ENCODE measurements at places on chromosomes 5 and 9. TPM values are rescaled to one million over a fixed set of nuclear protein-coding genes. Genes with fewer than 3 reads are reported as not detected.

DNA sequence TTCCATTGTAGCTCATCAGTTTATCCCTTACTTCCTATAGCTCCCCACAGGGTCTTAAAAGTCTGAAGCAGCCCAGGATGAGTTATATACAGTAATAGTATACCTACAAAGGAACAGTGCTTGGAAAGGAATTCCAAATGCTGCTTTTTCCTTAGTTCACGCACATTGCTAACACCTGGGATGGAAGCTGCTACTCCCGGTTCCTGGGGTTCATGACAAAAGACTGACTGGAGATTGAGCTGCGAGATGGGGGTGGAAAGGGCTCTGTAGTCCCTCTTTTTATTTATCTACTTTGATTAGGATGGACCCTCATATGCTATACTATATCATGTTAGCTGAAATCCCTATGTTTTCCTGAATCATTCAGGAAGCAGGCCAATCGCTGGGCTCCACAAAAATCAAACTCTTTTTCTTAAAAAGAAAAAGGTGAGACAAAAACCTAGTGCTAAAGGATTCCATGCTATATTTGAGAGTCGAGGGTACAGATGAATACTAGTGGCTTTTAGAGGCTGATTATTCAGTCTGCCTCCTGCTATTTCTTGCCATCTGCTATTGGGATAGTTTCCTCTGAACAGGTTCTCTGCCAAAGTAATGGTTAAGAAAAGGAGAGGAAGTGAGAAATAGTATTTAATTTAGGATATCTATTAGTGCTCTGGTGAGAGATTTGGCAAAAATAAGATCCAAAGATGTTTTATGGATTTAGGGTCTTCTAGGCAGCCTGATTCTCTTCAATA, 81.2 kb downstream of the MRPS27 start:
- no peaks in the 10 kb centered on the region for H3K4me1 ChIP-seq
- no peak overlapping the region for H3K4me3 ChIP-seq
- no peaks in the 10 kb centered on the region for H3K36me3 ChIP-seq

PCDHB5 gene
- total RNA-seq: 1.2 TPM

PIP5K1B gene
- total RNA-seq: 0.71 TPM

DNA sequence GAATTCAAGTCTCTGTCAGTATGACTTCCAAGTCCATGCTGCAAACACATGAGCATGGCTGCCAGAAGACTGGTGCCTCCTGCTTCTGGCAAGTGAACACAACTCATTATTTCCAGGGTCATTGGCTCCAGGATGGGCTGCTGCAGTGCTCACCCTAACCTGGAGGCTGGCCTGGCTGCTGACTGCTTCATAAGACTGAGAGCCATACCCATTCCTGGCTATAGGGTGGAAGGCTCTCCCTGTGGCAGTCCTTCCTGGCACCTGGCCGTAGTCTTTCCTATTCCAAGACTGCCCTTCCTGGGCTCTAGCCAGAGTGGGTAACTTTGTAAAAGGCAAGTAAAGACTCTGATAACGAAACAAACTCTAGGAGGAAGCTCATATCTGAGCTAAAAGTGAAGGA, 51.2 kb downstream of the CXXC5 start:
- H3K4me3 ChIP-seq: no peak overlapping the region
- H3K36me3 ChIP-seq: no peaks in the 10 kb centered on the region
- no peaks in the 10 kb centered on the region for H3K27me3 ChIP-seq
- DNase-seq: no peak

CTNNAL1 gene
- total RNA-seq: 26.4 TPM

PCDHB10 gene
- not detected for total RNA-seq

GRCh38 chr5:180020176-180020575, 51.4 kb downstream of the RNF130 start:
- no peak for DNase-seq
- H3K36me3 ChIP-seq: no peaks in the 10 kb centered on the region
- no peaks in the 10 kb centered on the region for H3K27me3 ChIP-seq
- no peak overlapping the region for H3K27ac ChIP-seq

ANKRD34B gene
- not detected for total RNA-seq

DNA sequence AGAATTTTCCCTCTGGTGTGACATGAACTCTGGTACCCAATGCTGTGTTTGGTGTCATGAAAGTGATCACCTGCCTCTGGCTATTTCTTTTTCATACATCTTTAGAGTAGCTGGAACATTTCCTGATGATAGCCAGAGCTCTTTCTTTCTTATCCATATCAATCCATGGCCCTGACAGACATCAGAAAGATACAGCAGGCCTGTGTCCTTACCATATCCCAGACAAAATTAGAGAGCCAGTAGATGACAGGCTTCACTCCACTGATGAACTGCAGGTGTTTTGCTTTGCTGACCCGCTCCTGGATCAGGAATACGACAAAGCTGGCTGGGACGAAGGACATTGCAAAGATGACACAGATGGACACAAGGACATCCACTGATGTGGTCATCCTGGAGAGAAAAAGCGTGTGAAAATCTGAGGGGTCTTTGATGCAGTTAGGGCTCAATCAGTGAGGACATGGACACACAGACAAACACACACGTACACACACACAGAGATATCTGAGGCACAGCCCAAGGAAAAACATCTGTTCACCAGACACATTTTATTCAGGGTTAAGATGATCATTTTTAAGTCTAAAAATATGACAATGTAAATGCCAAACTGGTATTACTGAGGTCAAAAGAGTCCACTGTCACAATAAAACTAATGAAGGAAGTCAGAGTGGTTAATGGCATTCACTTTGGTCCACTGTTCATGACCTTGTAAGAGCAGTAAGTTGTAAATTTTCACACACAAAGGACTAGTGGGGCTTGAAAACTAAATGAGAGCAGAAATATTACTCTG, 34.5 kb downstream of the NIPSNAP3B start:
- no peaks in the 10 kb centered on the region for H3K27me3 ChIP-seq
- no peak for DNase-seq
- no peak overlapping the region for H3K4me3 ChIP-seq
- H3K36me3 ChIP-seq: peaks cover 47% of the 10 kb centered on the region
- no peaks in the 10 kb centered on the region for H3K4me1 ChIP-seq

IGFBPL1 gene
- not detected for total RNA-seq

GRCh38 chr5:64594601-64595000, 88.8 kb downstream of the RGS7BP start:
- no peaks in the 10 kb centered on the region for H3K36me3 ChIP-seq
- DNase-seq: no peak
- peaks cover 15% of the 10 kb centered on the region for H3K4me1 ChIP-seq
- H3K27ac ChIP-seq: no peak overlapping the region

LCNL1 gene
- not detected for total RNA-seq

DNA sequence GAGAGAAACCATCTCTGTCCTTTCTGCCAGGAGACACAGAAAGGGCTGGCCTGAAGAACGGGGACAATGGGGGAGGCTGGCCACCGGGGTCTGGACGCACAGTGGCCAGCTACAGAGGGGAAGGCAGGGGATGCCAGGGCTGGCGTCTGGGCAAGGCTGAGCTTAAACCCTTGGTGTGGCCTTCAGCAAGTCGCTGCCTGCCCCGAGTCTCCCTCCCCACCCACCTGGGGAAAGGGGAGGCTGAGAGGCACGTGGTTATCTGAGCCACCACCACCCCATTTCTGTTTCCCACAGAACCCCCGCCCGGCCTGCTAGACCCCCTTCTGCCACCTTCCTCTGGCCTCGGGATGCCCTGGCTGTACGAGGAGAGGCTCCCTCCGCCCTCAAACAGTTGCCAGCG, 115.3 kb downstream of the VAV2 start:
- DNase-seq: no peak
- no peak overlapping the region for H3K4me3 ChIP-seq
- peak overlapping the region; percentile 49 for H3K27ac ChIP-seq

DNA sequence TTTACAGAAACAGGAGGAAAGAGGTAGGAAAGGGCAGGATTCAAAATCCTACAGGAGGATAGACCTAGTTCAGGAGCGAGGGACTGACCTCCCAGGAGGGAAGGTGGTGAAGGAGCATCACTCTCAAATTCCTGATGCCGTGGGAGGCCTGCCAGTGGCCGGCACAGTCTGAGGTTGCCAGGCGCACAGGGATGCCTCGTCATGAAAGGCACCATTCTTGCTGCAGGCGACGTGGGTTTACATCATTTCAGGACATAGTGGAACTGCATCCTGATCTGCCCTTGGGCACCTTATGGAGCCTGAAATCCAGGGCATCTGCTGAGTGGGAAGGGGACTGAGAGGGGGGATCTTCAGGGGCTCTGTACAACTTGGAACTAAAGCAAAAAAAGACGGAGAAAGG, 163.2 kb upstream of the S1PR3 start:
- no peak overlapping the region for H3K27ac ChIP-seq
- H3K4me1 ChIP-seq: no peaks in the 10 kb centered on the region
- H3K4me3 ChIP-seq: no peak overlapping the region
- DNase-seq: no peak
- no peaks in the 10 kb centered on the region for H3K36me3 ChIP-seq
- no peaks in the 10 kb centered on the region for H3K27me3 ChIP-seq

GRCh38 chr5:132790201-132790865, 13.3 kb upstream of the SEPTIN8 start:
- no peaks in the 10 kb centered on the region for H3K4me1 ChIP-seq
- no peak overlapping the region for H3K27ac ChIP-seq
- no peak overlapping the region for H3K4me3 ChIP-seq
- no peaks in the 10 kb centered on the region for H3K36me3 ChIP-seq

DNA sequence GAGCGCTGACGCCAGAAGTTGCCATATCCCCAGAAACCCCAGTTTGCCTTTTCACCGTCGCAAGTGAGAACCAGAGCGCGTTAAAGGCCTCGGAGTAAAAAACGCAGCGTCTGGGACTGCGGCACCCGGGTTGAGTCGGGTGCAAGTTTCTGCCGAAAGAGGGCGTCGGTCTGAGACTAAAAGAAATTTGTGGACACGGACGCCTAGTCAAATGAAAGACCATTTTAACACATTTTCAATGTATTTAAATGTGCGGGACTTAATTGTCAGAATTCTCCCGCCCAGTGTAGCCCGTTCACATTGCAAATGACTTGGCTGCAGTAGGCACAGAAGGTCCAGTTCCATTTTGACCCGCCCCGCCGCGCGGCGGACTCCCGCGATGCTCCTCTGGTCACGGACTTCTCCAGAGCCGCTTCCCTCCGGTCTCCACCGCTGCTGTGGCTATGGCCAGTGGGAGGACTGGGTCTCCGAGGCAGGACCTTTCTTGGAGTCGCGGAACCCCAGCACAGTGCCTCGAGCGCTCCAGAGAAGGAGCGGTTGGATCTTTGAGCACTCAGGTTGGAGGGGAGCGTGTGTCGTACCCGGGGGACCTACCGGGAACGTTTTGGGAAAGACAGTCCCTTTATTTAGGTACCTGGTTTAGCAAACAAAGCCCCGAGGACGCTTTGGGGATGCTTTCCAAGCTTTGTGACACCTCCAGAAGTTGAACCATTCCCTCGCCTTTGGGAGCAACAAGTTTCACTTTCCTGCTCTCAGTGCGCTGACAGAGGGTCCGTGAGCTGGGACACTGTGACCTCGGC, 1.2 kb upstream of the NPR3 start:
- peak overlapping the region; percentile 74 for H3K4me3 ChIP-seq
- DNase-seq: peak; percentile 68
- H3K27me3 ChIP-seq: no peaks in the 10 kb centered on the region
- H3K27ac ChIP-seq: peak overlapping the region; percentile 72

GRCh38 chr5:78550891-78551290, 97.7 kb downstream of the LHFPL2 start:
- H3K27ac ChIP-seq: no peak overlapping the region
- H3K36me3 ChIP-seq: no peaks in the 10 kb centered on the region
- no peak overlapping the region for H3K4me3 ChIP-seq
- H3K27me3 ChIP-seq: peaks cover 6% of the 10 kb centered on the region

DNA sequence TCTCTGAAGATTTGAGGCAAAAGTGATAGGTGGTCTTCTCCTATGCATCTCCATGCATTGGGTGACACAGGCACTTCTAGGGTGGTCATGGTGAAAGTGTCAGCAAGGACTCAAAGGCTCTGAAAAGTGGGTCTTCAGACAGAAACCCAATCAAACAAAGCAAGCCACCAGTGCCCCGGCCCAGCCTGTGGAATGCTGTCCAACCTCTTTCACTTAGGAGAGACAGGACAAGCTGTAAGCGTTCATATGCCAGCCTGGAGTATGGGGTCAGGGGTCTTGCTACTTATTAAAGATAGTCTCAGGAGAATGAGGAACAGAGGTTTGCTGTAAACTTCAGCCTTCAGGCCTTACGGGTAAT, 324.5 kb downstream of the GADD45G start:
- H3K27me3 ChIP-seq: no peaks in the 10 kb centered on the region
- no peaks in the 10 kb centered on the region for H3K36me3 ChIP-seq
- no peak for DNase-seq
- H3K27ac ChIP-seq: no peak overlapping the region
- H3K4me1 ChIP-seq: peaks cover 35% of the 10 kb centered on the region
- no peak overlapping the region for H3K4me3 ChIP-seq

DNA sequence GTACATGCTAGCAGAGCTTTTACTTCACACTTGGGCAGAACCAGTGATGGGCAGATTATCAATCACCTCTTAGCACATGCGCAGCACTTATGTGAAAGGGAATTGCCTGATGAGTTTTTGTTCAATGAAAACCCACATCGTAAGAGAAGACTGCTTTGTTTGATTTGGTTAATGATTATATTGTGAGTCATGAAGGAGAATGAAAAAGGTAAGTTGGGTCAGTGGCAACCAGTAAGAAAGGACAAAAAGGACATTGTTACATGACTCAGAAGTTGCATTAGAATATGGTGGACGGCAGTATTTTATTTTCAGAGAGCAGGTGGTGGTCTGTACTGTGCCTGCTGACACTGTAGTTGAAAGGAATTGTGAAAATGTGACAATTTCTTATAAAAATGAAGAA, 127.4 kb downstream of the AOPEP start:
- H3K36me3 ChIP-seq: no peaks in the 10 kb centered on the region
- H3K4me1 ChIP-seq: no peaks in the 10 kb centered on the region
- H3K27me3 ChIP-seq: no peaks in the 10 kb centered on the region
- no peak for DNase-seq

SAXO1 gene
- not detected for total RNA-seq

DNA sequence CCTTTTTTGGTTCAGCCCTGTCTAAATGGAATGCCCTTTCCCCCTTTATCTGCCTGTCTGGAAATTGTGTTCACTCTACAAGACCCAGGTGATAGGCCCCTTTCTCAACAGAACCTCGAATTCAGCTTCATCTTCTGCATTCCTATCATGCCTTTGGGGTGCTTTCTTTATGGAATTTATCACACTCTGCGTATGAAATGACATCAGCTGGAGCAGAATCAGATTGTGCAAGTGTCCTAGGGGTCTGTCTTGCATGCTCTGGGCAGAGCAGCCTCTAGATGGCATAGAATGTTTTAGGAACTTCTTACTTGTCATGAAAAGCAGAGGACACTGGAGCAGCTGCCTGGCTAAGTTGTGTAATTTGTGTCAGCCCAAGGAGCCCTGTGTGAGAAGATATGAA, 84.9 kb downstream of the ISL1 start:
- H3K27me3 ChIP-seq: no peaks in the 10 kb centered on the region
- H3K4me3 ChIP-seq: no peak overlapping the region
- no peaks in the 10 kb centered on the region for H3K4me1 ChIP-seq
- no peak for DNase-seq
- no peaks in the 10 kb centered on the region for H3K36me3 ChIP-seq

DNA sequence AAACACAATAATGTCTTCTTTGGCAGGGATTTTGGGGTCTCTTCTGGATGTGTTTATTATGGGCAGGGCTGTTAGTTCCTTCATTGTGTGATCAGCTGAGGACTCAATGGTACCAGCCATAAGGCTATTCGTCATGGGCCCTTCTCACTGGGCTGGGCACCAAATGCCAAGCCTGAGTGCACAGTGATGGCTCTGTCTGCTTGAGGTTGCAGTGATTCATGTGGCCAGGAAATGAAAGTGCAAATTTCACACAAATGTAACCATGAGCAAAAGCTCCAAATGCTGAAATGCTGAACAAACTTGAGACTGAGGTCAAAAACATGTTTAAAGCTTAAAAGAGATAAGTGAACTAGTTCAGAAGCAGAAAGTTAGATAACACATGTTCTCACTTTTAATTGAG, 191.0 kb downstream of the TARS1 start:
- DNase-seq: no peak
- no peaks in the 10 kb centered on the region for H3K4me1 ChIP-seq
- no peak overlapping the region for H3K27ac ChIP-seq
- no peaks in the 10 kb centered on the region for H3K36me3 ChIP-seq
- no peak overlapping the region for H3K4me3 ChIP-seq
- H3K27me3 ChIP-seq: no peaks in the 10 kb centered on the region
